ENCODE measurements at places on chromosomes 2 and 18.

DNA sequence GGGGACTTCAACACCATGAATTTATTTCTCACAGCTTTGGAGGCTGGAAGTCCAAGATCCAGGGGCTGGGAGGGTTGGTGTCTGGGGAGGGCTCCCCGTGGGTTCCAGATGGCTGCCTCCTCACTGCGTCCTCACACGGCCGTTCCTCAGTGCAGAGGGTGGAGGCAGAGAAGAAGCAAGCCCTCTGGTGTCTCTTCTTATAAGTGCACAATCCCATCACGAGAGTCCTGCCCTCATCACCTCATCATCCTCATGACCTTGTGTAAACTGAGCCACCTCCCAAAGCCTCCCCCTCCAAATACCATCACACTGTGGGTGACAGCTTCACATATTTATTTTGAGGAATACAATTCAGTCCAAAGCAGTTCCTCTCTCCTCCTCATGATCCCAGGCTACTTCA, 26.3 kb downstream of the TMEM163 start:
- no peak for DNase-seq

GRCh38 chr2:33316328-33316727, 160.1 kb upstream of the RASGRP3 start:
- no peak for DNase-seq

DNA sequence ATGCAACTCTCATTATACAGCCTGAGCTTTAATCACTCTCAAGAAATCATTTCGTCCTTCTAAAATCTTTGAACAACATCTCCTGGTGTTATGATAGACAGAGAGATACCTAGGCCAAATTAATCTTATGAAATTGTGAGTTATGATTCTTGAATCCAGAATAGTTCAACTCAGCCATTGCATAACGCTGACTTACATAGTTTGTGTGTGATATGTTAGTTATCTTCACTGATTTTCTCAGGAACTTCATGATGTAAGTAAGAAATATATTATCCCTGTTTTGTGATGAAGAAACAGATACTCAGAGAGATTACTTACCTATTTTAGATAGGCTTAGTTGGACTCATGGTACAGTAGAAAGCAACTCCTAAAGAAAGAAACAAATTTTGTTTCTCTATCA, 684.4 kb downstream of the ZEB2 start:
- DNase-seq = no peak

DNA sequence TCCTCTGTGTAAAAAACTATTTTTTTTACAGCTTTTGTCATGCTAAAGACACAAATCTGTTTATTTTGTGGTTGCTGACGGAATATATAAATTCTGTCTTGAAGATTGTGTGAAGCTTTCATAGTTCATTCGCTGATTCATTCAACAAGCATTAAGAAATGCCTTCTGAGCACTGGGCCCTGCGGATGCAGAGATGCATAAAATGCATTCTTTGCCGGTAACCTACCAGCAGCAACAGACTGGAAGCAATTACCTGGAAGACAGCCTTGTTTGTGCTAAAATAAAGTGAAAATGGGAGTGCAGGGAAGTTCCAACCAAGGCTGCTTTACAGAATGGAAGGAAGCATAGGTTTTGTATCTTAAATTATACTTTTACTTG, 119.7 kb downstream of the PMAIP1 start:
- no peak for DNase-seq

DNA sequence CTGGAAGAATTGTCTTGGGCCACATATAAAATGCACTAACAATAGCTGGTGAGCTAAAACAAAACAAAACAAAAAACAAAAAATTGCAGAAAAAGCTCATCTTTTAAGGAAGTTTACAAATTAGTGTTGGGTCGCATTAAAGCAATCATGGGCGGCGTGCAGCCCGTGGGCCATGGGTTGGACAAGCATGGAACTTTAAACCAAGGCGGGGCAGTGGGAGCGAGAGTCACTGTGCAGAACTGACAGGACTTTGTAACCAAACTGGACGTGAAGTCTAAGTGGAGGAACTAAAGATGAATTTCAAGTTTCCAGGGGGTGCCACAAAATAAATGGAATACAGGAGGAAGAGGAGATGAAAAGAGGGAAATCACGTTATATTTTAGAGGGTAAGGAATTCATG, 80.7 kb downstream of the PSMG2 start:
- no peak for DNase-seq
